ENCODE measurements at places on chromosomes 16 and 17. TPM values are rescaled to one million over a fixed set of nuclear protein-coding genes. Genes with fewer than 3 reads are reported as not detected.
A peak's percentile ranks its signal among the peaks of the same experiment; 100 is the strongest.

The IGF2BP1 gene
- total RNA-seq: not detected

DNA sequence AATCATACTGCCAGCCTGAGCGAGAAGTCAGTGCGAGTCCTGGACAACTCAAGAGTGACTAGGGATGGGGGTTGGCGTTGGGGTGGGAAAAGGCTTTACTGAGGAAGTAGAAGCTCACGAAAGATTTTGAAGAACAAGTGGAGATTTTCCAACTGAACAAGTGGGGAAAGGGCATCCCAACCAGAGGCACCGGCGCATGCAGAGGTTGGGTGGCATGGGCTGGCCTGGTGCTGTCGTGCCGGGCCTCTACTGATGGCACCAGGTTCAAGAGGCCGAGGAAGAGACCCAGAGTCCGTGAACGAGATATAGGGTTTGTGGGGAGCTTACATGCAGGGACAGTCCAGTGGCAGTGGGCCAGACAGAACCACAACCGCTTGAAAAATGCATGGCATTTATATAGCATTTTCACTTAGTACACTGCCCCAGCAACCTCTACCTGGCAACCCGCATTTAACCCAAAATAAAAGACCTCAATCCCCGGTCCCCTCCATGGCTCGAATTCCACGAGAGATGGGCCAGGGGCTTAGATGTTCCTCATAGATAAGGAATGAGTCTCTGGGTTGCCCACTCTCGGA is 7.7 kb upstream of the ITGA3 start:
- no peak for DNase-seq

- DNase-seq: no peak
Measured at GRCh38 chr17:52410781-52411180, 252.3 kb upstream of the CA10 start.

- no peak for DNase-seq
Measured at GRCh38 chr17:57603978-57604377, 141.1 kb downstream of the CCDC182 start.

DNA sequence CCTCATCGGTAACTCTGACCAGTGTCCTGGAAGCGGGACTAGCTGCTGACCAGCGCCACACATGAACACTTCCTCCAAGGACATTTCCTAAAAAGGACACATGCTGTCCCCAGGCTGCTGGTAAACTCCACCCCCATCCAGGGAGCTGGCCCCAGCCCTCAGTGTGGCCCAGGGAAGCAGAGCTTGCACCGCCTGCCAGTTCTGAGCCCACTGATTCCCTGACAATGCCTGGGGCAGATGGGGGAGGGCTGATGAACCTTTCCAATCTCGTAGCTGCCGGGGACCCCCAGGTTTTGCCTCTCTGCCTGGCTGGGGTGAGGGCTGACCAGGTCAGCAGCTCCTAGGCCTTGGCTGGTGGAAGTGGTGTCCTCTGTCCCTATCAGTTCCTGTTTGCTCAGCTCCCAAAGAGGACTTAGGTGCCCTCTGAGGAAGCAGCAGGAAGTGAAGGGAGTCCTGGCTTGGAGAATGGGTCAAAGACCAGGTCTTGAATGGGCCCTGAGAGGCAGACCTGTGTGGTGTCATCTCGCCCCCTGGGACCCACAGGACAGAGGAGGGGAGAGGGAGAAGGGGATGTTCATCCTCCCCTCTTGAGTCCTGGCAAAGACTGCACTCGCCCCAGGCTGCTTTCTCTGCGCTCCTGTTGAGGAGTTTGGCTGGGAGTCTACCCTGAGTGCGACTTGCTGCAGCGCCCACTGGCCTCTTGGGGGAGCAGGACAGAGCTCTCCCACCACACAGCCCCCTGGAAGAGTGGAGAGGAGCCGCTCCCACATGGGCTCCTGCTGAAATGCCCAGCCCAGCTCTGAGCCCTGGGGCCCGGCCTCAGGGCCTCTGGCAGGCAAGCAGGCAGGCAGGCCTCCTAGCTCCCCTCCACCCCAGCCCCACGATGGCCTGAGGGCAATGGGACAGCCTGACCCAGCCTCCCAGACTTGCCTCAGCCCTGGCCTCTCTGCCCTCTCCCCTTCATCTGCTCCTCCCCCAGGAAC is 16.8 kb downstream of the PDK2 start:
- peak; percentile 81 for DNase-seq

DNA sequence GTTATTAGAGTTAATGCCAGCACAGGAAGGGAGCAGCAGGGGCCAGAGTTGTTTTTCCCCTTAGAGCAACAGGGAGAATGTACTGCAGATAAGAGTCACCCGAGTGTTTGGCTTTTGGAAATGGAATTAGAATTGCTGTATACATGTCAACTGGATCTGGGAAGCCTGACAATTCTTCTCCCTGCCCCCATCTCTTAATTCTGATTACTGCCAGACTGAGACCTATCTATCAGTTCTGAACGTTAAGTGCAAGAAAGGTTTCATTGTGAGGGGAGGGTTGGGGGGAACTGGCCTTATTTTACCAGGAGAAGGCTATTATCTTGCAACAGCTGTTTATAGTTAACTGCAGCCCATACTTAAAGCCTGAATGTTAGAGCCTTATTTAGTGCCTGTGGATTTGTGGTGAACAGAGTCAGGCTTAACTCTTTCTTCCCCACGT is 424.5 kb upstream of the CDH11 start:
- no peak for DNase-seq

DNA sequence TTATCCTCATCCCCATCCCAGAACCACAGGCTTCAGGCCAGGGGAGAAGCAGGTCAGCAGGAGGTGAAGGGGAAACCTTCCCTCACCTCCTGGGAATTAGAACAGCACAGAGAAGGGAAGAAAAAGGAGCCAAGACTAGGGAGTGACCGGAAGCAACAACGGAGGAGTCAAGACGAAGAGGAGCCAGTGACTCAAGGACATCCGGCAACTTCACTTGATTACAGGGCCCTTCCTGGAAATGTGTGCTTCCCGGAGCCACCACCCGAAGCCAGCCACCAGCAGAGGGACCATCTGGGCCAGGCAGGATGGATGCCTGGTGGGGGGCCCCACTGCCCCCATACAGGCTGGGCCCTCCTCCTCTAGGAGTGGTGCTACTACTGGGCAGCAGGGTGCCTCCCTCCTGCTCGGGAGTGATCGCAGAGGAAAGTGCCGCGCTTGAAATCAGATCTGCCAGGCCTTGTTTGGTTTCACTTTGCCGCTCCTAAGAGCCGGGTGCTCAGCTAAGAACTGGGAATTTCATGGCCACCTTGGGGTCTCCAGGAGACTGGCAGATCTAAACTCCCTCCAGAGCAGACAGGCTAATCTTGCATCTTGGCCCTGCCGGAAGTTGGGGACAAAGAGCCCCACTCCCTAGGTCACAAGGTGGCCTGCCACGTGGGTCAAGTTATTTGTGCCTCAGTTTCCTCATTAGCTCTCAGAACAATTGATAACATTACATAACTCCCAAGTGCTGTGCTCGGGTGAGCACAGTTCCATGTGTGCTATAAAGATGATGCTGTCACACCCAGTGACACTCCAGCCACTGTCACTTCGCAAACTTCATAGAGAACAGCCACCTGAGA is 6.6 kb downstream of the CDC42EP4 start:
- DNase-seq: peak; percentile 75

The PRSS53 gene
- total RNA-seq: 0.81 TPM

DNA sequence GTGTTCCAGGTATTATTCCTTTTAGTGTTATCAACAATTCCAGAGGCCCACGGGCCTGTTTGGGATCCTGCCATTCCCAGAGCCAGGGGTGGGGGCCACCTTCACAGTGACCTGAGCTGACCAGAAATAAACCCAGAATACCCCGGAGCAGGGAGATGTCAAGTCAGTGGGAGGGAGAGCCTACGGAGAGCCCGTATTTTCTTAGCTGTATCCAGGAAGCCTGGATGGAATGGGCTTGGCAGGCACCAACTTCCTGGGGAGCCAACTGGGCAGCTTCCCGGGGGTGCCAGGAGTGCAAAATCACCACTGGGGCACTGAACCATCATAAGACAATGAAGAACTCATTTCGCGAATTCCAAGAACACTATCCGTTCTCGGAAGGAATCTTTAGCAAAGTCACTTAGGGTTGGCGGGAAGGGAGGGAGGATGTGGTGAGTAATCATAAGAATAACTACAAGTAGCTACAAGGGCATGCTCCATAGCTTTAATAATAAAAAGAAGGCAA is 13.2 kb upstream of the MRTFB start:
- DNase-seq: no peak

The TEKT1 gene
- total RNA-seq: not detected

DNA sequence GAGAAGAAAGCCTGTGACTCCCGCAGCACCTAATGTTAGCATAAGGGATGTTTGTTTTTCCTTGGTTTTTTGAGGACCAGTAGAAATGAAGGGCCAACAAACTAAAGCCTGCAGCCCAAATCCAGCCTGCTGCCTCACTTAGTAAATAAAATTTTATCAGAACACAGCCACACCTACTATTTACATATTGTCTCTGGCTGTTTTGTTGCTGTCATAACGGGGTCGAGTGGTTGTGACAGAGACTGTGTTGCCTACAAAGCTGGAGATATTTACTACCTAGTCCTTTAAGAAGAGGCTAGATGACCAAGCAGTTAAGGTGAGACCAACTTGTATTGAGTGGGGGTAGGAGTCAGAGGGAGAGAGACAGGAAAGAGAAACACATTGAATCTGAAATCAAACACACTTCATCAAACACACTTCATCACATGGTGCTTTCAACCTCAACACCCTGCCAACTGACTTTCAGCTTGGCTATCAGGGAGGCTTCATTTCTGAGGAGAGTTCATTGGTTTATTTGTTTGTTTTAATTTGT is 546.3 kb upstream of the CDH11 start:
- no peak for DNase-seq

DNA sequence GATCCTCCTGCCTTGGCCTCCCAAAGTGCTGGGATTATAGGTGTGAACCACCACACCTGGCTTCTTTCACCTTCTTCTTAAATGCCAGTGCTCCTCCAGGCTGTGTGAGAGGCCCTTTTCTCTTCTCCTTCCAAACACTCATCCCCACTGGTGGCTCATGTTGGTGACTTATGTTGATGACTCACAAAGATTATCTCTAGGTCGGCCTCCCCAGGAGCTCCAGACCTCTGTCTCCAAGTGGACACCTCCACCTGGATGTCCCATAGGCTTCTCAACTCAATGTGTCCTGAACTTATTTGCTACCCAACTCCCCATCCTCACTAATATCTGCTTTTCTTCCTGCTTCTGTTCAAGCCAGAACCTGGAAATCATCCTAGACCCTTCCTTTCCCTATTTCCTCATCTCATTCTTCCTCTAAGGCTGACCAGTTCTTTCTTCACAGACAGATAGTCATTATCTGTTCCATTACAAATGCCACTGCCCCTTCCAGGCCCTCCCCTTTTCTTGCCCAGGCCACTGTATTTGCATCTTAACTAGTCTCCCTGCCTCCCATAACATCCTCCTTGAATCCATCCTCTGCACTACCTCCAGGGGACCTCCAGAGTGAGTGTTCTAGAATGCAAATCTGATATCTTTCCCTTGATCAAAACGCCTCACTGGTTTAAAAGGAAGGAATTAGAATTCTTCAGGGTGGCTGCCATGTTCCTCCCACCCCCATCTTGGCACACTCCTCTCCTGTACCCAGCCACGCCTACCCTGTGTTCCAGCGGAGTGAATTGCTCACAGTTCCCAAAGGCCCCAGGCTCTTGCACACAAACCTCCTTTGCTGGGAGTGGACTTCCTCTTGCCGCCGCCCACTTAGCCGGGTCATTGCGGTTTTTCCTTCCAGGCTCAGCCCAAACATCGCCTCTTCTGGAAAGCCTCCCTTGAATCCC is 34.8 kb upstream of the FBXO47 start:
- peak; percentile 90 for DNase-seq

DNA sequence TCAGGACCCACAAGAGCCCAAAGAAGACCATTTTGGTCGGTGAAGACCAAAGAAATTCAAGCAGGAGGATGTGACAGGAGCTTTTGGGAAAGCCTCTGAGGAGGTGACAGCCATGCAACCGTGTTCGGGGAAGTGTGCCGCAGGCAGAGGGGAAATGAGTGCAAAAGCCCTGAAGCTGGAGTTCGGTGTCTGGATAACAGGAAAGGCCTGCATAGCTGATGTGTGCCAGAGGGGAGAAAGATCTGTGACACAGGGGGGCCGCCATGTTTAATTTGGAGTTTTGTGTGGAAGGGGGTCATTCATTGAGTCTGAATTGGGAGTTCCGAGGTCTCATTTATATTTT is 870 bp upstream of the ZC3H7A start:
- DNase-seq: no peak

DNA sequence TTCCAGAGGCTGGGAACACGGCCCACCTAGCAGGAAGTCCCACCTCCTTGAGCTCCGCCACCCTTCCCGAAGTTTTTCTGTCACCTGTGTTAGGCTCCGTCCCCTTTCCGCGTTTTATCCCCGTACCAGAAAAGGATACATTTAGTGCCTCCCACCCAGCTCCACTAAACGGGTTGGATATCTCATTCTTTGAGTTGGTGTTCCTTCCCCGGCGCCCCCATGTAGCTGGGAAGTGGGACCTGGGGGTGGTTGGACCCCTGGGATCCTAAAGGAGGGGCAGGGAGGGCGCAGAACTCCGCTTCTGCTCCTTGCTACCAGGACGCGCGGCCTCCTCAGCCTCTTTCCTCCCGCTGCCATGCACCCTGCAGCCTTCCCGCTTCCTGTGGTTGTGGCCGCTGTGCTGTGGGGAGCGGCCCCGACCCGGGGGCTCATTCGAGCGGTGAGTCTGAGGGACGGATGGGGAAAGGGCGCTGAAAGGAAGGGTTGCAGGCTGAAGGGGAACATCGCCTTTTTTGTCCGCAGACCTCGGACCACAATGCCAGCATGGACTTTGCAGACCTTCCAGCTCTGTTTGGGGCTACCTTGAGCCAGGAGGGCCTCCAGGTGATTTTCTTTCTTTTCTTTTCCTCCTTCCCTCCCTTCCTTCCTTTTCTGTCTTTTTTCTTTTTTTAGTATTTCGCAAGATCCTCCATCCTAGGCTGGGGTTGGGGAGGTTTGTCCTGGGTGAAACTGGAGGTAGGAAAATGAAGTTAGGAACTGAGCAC is 669 bp downstream of the RNF167 start:
- no peak for DNase-seq
